Natural killer cell (primary cell): ENCODE measurements at places on chromosomes 7 and 10. TPM values are rescaled to one million over a fixed set of nuclear protein-coding genes. Genes with fewer than 3 reads are reported as not detected.

The PNLIPRP1 gene
- total RNA-seq = not detected

DNA sequence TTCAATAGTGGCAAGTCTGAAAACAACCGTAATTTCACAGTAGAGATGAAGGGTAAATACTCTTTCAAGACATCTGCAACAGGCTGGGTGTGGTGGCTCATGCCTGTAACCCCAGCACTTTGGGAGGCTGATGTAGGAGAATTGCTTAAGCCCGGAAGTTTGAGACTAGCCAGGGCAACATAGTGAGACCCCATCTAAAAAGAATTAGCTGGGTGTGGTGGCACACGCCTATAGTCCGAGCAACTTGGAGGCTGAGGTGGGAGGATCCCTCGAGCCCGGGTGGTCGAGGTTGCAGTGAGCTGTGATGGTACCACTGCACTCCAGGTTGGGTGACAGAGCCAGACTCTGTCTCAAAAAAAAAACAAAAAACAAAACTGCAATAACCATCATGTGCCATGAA lies 71.8 kb downstream of the PFKFB3 start:
- no peak for DNase-seq

The ANKRD61 gene
- not detected for total RNA-seq

DNA sequence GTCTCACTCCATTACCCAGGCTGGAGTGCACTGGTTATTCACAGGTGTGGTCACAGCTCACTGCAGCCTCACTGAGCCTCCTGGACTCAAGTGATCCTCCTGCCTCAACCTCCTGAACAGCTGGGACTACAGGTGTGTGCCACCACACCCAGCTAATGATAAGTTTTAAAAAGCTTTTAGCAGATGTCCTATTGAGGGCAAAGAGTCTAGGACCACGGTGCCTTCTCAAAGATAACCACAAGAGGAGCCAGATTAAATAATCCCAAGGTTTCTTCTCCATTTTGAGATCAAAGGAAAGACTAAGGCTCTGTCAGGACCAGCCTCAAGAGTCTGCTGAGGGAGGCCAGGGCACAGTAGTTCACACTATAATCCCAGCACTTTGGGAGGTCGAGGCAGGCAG lies 4.7 kb downstream of the ATP5MF start:
- no peak for DNase-seq

GRCh38 chr10:45421221-45422097 lies 47.4 kb downstream of the ALOX5 start:
- no peak for DNase-seq

DNA sequence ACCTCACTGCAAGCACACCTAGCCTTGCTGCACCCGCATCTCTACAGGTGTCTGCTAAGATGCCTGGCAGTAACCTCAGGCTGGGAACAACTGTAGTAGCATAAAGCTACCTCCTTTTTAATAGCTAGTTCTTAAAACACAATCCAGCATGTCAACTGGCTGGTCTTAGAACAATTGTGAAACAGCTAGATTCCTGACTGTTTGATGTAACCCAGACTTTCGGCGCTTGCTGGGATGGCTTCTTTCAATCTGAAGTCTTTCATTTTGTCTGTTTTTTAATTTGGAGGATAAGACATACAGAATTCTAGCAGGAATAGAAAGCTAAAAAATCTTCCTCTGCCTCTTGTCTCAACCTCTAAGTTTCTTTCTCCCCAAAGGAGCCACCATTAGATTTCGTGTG lies 59.8 kb downstream of the GSDME start:
- no peak for DNase-seq

The LSM5 gene
- 16.0 TPM for total RNA-seq

DNA sequence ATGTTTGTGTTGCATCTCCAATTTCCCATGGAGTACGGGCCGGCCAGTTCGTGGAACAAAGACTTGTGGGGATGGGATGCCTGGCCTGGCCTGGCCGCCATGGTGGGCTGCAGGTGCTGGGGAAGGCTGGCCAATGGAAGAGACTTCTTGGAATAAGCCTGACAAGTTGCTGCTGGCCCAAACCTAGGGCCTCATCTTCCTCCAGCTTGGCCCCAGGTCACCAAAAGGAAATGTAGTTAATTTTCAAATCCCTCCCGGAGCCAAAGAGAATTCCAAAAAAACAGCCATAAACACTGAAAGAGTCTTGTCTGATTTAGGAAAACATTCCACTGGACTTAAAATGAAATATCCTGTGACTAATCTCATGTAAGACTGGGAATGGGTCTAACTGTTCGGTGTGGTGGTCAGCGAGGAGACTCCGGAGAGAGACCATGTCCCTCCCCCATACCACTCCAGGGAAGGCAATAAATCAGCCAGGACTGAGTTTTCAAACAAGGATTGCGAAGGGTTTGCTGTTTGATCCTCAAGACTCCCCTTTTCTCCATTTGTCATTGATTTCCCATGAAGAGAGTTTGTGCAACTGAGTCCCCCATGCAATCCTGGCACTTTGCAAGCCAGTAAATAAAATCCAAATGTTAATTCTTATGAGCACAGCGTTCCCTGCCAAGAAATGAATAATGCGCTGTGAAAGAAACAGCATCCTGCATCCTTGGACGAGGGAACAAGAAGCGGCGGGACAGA lies 128.7 kb upstream of the HABP2 start:
- DNase-seq = no peak

- DNase-seq = no peak
Observed at GRCh38 chr7:20193242-20193777, 23.9 kb downstream of the MACC1 start.

DNA sequence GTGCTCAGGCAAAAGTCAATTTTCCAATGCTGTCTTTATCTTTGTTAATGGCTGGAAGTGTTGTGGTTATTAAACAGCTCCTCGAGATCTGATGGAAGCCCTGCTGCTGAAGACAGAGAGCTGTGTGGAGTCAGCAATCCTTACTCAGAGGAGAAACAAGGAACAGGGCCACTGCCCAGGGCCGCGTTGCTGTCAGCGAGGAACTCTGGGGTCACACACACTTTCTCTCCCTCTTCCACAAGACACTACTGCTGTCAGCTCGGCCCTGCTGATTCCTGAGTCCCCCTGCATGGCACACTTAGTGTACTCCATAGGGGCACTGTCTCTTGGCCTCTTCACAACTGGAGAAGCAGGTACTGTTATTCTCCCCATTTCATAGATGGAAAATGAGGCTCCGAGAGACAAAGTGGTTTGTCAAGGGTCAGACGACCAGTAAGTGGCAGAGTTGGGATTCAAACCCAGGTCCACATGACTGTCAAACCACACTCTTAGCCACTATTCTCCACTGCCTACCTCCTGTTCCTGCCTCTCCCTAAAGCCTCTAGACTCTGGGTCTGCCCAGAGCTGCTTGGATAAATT lies 29.3 kb upstream of the PDCD4 start:
- no peak for DNase-seq

The DIP2C gene
- 5.8 TPM for total RNA-seq

The SLC29A3 gene
- 6.6 TPM for total RNA-seq

GRCh38 chr7:50389961-50390360 lies 60.2 kb downstream of the FIGNL1 start:
- no peak for DNase-seq

GRCh38 chr10:42802876-42803275 lies 20.3 kb downstream of the BMS1 start:
- no peak for DNase-seq

- no peak for DNase-seq
Observed at GRCh38 chr7:45897042-45897690, 8.9 kb downstream of the IGFBP1 start.

DNA sequence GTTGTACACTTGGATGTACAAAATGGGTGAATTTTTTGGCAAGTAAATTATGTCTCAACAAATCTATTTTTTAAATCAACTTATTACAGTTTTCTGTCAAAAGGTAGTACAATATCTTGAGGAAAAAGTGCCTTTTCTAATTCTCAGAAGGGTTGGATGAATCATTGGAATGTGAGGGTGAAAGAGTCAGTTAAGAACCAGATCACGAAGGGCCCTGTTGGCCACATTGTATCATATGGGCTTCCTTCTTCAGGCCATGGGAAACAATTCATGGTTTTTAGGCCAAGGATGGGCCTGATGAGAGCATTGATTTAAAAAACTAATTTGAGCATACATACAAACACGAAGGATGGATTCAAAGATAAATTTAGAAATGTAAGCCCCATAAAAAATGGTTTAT lies 503.7 kb downstream of the TNS3 start:
- DNase-seq = no peak

The KLF14 gene
- total RNA-seq = not detected

- DNase-seq = no peak
Observed at GRCh38 chr7:25014756-25015155, 34.8 kb upstream of the OSBPL3 start.

GRCh38 chr7:29142021-29142727 lies 4.2 kb downstream of the CPVL start:
- DNase-seq = no peak

The CPA2 gene
- total RNA-seq = not detected

The PDZD8 gene
- 64.3 TPM for total RNA-seq

The ASZ1 gene
- total RNA-seq = not detected

The MYPN gene
- total RNA-seq = not detected

DNA sequence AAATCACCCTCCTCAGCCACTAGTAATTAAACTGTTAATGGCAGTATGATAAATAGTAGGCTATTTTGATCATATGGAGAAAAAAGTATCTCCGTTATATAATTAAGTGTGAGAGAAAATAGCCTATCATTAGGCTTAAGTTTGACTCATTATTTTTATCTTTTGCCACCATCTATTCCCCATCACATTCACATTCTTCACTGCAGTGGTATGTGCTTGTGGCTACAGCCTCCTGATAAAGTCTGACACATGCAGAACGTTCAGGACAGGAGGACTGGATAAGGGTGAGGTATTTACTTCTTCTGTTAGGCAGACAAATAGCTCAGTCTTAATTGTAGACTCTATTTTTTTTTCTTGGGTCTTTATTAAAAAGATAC lies 5.8 kb downstream of the NEBL start:
- no peak for DNase-seq

The ST8SIA6 gene
- total RNA-seq = 12.5 TPM

The ANXA8L1 gene
- not detected for total RNA-seq

DNA sequence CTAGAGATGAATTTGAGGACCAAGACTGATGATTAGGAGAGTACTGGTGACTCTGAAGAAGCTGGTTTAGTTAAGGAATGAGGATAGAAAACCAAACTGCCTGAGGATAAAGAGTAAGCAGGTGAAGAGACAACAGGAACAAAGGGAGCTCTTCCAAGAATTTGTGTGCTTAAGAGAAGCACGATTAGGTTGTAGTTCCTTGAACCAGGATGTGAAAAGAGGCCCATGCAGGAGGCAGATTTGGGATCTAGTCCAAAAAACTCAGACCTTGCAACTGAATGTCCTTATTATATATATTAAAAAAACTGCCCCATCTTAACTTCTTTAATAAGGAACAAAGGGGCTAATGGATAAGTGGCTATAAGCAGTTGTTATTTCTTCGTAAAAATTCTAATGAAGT lies 150.4 kb downstream of the SKAP2 start:
- DNase-seq = no peak

The CFAP43 gene
- not detected for total RNA-seq

DNA sequence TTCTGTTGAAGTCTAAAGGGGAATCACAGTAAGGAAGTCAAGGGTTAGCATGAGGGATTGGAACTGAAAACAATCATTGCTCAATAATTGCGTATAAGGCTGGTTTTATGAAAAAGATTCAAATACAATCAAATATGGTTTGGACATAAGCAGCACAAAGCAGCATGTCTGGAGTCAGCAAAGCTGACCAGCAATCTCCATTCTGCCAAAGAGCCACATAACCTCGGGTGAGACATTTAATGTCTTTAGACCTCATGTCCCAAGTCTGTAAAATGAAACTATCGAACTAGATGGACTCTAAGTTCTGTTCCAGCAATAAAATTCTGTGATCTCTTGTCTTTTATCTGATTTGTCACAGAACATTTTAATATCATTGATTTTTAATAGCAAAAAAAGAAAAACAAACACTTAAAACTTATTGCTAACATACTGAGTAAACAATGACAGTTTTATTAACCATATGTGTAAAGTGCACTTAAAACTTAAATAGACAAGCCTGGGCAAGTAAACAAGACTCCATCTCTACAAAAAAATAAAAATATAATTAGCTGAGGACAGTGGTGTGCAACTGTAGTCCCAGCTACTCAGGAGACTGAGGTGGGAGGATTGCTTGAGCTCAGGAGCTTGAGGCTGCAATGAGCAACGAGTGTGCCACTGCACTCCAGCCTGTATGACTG lies 217.0 kb downstream of the MAGI2 start:
- DNase-seq = no peak

DNA sequence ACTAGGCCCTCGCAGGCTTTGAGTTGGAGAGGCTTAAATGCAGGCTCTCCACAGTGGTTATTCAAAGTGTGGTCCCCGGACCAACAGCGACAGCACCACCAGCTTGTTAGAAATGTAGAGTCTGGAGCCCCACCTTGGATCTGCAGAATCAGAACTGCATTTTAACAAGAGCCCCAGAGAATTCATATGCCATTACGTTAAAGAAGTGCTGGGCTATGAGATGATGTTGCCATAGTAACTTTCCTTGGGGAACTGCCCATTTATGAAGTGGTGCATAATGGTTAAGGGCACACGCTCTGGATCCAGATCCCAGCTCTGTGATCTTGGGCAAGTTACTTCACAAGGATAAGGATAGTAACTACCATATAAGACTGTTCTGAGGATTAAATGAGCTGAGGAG lies 48.9 kb downstream of the ZCCHC24 start:
- no peak for DNase-seq

DNA sequence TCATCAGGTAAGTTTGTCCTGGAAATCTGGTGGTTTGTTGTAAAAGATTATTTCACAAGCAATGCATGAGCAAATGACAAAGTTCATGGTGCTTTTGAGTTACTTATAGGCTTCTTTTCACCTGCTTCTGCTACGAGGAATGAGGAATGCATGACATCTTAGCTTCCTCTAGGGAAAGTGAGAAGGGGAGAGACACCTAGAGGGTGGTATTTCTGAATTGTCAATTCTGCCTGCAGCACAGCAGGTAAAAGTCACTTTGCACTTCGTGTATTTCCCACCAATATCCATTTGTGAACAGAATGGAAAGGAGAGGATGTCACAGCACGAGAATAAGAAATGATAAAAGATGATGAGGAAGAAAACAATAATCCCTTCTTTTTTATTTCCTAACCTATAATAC lies 153.4 kb upstream of the FEZF1 start:
- no peak for DNase-seq

- DNase-seq = no peak
Observed at GRCh38 chr7:148255333-148255732, 335.2 kb upstream of the C7orf33 start.

The PRPS1L1 gene
- not detected for total RNA-seq

The CAV2 gene
- total RNA-seq = not detected

DNA sequence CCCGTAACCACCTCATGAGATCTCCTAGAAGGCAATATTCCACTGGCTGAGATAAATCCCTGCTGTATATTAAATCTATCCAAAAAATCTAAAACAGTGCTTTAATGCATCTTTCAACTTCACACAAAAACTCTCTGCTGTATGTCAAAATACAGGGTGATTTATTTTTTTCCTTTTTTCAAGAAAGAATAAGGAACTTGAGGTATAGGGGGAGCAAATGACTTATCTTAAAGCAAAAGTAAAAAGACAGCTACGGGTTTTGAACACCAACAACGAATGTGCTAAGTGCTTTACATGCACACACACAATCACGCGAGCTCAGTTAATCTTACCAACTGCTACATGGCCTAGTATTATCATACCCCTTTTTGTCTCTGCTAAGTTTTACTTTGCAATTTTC lies 168.9 kb upstream of the PHF14 start:
- no peak for DNase-seq
